ENCODE measurements at places on chromosomes 7 and 10.

- DNase-seq = no peak
Measured at GRCh38 chr10:79071396-79071923, 2.7 kb downstream of the ZMIZ1 start.

GRCh38 chr7:88111140-88111743 lies 108.6 kb downstream of the SRI start:
- DNase-seq = no peak

- DNase-seq = no peak
Measured at GRCh38 chr10:42836771-42837468, 54.3 kb downstream of the BMS1 start.

DNA sequence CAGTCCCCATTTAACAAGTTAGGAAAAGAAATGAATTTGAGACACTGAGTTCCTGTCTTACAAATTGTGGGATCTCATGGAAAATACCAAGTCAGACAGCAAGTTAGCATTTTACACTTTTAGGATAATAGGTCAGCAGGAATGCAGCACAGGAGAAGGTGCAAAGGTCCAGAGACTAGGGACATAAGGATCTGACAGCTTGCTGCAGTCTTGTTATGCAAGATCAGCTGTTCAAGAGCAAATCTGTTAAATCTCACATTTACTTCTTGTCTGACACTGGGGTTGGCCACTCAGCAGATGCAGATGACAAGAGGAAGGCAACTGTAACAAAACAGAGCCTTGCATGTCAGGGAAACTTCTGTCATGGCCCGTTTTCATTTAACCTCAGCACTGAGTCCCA lies 239.6 kb downstream of the PHF14 start:
- no peak for DNase-seq

DNA sequence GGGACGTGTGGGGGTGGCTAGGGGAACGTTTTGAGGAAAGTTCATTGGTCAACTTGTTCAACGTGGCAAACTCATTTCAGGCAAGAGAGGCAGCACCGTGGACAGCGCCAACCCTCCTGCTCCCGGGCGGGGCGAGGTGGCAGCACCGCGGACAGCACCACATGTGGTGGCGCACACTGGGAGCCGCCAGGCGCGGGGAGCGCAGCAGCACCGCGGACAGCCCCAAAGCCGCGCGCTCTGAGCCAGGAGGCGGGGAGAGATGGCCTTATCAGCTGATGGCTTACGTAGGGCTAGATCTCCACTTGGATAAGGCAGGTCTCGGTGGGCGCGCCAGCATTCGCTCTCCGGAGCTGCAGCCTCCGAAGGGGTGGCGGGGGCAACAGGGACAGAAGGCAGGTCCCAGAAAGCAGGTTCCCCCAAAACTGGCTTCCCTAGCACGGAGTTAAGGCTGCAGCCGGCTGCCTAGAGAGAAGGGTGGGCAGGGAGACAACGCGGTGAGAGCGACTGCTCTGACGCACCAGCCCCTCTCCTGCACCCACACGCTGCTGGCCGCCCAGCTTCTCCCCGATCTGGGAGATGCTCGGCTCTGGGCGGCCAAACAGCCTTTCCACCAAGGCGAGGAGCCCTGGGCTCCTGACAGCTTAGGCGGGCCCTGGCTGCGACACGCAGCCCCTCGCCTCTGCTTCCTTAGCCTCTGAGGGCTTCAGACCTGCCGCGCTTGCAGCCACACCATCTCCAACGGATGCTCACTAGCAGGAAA lies at the start of gene HTR5A:
Gene HTR5A, plus strand, starts transcription at position 333 of the 760 bp plus-strand sequence. CDS start 576 bp downstream, outside the sequence.
- DNase-seq = peak; percentile 81

DNA sequence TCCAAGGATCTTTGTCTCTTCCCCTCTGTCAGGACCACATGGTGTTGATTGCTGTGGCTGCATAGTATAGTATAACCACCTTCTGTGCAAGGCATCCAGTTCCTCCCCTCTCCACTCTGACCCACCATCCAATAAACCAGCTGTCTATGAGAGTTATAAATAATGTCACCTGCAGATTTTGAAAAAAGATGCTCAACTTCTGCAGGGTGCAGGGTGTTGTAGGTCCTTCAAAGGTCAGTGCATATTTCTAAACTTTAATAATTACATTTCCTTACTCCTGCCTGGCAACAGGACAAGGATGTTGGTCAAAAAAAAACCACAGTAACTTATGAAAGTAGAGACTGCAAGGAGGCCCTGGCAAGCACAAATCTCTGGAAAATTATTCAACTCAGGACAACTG lies 166.2 kb downstream of the PKD1L1 start:
- DNase-seq = no peak

- no peak for DNase-seq
Measured at GRCh38 chr7:55524558-55525310, 47.6 kb downstream of the VOPP1 start.
